ENCODE measurements at places on chromosomes 6 and 20.
A peak's percentile ranks its signal among the peaks of the same experiment; 100 is the strongest.

DNA sequence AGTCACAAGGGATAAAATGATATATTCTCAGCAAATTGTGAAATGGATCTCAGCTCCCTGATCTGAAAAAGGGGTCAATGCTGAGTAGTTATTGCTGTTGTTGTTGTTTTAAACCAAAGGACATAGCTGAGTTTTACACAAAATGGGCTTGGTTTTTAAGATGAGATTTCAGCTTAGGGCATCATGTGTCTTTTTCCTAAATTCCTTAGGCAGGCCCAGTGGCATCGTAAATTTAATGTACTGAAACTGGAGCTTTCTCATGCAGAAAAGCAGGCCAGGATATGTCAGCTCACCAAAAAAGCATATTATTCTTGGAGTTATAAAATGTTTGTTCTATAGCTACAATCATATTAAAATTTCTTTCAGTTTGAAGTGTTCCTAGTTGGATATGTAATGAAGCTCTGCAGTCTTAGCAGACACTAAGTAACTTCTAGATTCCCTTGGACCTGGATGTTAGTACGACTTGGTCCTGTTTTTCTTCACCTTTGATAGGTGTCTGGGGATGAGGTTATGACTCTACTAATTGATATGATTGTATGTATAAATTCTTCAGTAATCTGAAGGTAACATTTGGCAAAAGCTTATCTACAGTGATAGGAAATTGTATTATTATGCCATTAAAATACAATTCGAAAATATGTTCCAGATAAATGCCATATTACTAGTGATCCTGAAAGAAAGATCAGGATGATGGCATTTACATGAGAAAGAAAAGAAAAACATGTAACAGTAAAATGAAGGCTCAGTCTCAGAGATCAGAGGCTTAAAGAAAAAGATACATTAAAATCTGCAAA, 663.3 kb downstream of the RFPL4B start:
- no peak for DNase-seq

DNA sequence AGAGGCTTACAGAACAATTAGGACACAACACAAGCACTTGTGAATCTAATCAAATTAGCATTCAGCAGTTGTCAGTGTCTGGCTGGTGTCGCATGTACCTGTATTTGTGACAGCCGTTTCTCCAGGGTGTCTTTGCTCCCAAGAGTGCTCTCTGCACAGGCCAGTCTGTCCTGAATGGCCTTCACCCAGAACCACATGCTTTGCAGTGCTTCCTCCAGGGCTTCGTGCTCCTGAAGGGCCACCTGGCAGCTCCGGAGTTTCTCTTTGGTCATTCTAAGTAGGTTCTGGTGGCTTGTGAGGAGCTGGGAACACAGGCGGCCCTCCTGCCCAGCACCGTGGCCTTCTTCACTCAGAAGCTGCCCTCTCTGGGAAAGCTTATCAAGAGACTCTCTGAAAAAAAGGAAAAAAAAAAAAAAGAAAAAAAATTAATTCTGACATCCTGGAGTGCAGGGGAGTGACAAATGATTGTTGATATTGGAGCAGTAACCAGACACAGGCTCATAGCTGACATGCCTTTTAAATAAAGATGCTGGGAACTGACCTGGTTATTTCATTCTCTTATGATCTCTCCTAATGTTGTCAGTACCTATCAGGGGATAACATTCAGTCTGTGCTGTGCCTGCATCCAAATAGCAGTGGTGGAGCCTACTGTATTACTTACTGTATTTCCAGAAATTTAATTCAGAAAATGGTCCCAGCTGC, 245.8 kb downstream of the SYNE1 start:
- DNase-seq, result no peak

DNA sequence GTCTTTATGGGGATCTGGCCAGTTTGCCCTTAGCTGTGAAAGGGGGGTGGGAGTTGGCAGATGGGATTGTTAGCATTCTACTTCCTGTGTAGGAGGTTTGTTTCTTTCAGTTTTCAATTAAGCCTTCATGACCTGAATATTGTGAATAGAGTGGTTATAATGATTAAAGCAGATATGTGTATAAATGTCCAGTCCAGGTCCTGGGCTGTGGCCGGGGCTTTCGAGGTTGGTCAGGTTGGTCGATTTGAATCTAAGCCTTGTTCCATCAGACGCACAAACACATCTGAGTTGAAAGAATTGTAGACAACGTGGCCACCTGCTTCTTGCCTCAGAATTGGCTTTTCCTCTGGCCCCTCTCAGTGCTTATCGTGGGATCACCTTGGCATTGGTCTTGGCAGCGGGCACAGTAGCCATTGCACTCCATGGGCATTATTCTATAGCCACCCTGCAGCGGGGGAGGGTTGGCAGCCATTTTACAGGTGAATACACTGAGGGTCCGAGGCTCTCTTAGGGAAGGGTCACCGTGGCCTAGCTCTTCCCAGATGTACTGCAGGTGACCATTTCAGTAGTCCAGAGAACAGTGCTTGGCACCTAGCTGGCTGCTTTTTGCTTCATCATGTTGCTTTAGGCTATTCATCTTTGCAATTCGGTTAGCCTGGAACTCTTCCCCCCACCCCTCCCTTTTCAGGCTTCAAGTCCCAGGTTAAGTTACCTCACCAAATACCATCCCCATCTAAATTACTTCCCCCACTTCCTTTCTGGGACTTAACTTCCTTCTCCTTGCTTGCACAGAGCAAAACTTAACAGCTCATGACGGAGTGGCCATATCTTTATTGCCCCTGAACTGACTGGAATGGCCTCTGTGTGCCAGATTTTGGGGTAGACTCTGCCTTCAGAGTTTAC, 1.1 kb downstream of the RNF114 start:
- no peak for DNase-seq

DNA sequence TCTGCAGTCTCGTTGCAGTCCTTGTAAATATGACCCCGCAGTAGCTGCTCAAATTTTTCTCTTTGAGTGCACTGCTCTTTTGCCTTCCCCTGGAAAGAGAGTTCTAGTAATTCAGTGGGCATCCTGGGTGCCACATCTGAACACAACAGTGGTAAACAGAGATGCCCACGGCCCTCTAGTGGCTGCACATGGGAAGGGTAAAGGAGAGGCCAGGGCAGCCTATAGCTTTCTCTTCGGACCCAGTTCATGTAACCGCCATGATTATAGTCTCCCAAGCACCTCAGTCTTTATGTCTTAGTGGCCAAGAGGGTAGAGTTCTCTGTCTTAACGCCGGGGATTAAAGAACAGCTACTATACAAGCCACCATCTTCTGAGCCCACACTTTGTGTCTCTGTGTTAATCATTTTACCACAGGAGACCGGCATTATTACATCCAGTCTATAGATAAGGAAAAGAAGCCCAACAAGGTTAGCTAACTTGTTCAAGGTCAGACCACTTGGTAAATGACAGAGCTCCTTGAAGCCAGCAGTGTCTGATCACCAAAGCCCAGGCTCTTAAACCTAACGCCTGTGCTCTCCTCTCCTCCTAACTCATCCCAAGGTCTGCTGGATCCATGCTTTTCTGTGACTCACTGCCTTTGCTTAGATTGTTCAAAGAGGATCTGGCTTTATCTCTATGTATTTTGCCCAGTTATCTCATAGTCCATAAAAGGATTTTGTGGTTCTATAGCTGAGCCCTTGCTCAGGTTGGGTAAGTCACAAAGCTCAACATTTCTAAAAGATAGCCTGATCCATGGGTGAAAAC, 81.8 kb downstream of the ISM1 start:
- DNase-seq, result peak; percentile 6

- no peak for DNase-seq
These were observed 66.1 kb downstream of the CD24 start for GRCh38 chr6:106908386-106908840.

GRCh38 chr6:86871681-86872080, 65.6 kb upstream of the HTR1E start:
- DNase-seq, result no peak

- no peak for DNase-seq
These were observed 127.2 kb downstream of the PAX1 start for GRCh38 chr20:21832442-21833385.
